ENCODE measurements at places on chromosomes 6 and 20.

- no peak for DNase-seq
Observed at GRCh38 chr6:56956491-56956890, 1.6 kb downstream of the BEND6 start.

GRCh38 chr20:40869218-40870147 is 159.1 kb upstream of the TOP1 start:
- DNase-seq, result no peak

GRCh38 chr6:149234051-149234962 is 83.2 kb upstream of the TAB2 start:
- peak; percentile 26 for DNase-seq

DNA sequence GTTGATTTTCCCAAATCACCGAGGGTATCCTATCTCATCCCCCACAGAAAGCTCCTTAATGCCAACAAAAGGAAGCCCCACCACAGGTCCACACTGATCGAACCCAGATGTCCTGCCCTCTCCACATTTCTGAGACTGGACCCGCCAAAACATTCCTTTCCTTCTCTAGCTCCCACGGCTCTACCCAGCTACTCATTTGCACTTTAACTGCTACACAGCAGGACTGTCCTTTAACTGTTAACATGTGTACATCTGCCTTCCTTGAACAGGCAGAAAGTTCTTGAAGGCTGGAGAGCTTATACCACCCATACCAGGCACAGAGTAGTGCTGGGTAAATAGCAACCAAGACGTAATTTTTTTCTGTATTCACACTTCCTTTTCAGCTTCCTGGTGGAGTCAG is 68.6 kb downstream of the TRMT6 start:
- DNase-seq, result no peak

DNA sequence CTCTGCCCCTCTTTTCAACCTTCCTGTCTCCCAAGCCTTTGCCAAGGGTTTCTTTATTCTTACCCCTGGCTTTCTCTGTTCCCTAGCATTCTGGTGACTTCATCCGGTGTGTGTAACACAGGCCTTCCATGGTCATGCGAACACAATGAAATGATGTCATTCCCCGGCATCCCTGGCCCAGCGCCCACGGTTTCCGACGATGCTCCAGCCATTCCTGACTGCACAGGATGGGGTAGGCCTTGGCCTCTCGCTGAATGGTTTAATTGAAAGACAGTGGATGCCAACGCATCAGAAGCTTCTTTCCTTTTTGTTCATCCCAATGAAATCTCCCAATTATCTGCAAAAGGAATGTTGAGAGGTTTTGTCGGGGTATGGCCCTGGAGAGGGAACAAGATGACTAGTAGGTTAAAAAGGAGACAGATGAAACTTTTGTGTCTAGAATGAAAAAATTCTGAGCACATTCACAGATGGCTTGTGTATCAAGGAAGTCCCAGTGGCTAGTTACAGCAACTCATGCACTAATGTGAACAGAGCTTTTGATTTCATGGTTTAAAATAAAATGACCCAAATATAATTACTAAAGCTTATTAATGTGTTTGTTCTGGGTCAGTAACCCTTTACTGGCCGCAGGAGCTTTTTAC is 655.0 kb downstream of the QKI start:
- no peak for DNase-seq

DNA sequence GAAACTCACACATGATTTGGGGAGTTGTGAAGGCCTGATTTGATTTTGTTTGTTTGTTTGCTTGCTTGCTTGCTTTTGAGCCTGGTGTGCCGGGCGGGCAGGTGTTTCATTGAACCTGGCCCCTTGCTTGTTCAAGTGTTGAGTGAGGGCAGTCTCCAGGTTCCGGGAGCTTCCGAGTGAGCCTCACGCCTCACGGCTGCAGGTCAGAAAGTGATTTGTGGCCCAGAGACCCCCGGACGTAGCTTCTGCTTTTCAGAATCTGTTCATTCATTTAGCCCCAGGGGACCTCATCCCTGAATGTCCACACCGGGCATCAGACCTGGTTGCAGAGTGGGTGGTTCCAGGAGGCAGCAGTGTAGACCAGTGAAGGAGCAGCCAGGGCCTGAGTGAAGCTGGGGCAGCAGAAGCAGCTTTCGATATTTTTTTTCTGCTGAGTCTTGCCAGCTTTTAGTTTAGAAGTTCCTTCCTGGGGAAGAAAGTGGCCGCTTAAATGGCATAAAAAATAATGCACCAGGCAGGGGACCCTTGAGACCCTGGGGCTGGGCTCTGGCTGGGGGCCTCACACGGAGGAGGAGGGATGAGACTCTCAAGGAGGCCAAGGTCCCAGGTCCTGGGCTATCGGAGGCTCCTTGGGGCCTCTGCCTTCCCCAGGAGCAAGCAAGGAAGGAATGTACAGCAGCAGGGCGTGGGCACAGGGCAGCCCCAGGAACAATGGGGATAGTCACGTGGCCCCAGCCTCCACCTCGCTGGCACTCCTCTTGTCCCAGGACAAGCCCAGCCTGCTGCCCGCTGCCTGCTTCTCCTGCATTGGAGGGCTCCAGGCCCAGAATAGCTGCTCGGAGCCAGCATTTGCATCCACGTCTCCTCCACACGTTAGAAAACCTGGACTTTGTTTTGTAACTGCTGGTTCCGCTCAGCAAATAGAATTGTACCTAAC is 89.2 kb upstream of the BHLHE23 start:
- DNase-seq, result no peak

DNA sequence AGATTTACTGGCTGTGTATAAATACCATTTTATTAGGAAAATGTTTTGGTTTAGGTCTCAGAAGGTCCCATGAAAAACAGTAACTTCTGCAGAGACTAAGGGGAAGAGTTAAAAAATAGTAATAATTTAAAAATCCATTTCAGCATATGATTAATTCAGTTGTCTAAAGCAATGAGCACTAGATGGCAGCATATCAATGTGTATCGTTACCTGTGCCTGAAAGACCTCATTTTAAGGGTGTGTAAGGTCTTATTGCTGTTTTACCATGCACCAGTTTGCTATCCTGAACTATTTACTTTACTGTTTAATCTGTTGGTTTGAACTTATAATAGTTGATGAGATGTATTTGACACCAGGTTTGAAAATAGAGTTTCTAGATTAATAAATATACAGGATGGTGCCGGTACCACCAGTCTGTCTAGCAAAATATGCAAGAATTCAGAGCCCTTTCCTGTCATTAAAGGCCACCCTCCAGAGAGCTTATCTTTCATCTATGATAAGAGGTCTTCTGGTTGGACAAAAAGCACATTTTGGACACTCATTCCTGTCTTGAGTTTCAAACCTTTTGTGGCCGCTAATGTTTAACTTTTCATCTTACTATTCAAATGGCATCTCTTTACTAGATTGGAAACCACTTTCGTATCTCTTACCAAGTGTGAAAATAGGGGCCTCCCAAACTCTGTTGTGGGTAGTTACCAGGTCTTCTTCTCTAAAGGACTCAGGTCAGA is 8.9 kb upstream of the AHI1 start:
- peak; percentile 33 for DNase-seq

DNA sequence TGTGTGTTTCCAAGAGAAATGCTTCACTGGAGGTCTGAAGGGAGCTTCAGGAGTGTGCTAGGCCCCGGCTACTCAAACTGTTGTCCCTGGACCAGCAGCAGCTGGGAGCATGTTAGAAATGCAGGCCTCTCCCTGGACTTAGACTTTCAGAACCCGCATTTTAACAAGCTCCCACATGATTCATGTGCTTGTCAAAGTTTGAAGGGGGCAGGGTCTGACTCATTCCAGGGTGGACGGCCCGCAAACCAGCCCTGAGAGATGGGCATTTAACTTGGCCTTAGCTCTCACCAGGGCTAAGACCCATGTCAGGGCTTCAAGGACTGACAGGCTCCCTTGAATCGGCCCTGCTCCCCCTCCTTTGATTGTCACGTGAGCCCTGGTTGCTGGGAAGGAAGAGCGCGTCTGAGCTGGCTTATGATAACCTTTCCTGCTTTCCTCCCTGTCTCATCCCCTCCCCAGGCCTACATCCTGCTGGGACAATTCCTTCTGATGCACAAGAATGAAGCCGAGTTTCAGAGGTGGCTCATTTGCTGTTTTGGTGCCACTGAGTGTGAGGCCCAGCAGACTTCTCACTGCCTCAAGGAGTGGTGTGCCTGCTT is 35.5 kb downstream of the BANF2 start:
- DNase-seq, result peak; percentile 45

GRCh38 chr6:73694711-73695411 is 1.1 kb upstream of the CD109 start:
- DNase-seq, result no peak

DNA sequence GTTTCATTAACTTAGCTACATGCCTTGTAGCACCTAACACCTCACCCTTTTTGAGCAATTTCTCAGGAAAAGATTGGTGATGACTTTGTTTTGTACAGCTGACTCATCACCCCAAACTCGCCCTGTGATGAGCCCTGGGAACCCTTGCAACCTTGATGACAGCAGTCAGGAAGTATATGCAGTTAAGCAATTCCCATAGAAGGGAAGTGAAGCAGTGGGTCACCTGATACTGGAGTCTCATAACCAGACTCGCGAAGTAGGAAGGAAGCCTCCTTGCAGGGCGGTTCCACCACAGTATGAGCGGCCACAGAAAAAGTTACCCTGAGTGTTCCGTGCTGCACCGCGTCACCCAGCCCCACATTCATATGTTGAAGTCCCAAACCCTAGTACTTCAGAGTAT is 82.0 kb upstream of the EDN1 start:
- peak; percentile 13 for DNase-seq

DNA sequence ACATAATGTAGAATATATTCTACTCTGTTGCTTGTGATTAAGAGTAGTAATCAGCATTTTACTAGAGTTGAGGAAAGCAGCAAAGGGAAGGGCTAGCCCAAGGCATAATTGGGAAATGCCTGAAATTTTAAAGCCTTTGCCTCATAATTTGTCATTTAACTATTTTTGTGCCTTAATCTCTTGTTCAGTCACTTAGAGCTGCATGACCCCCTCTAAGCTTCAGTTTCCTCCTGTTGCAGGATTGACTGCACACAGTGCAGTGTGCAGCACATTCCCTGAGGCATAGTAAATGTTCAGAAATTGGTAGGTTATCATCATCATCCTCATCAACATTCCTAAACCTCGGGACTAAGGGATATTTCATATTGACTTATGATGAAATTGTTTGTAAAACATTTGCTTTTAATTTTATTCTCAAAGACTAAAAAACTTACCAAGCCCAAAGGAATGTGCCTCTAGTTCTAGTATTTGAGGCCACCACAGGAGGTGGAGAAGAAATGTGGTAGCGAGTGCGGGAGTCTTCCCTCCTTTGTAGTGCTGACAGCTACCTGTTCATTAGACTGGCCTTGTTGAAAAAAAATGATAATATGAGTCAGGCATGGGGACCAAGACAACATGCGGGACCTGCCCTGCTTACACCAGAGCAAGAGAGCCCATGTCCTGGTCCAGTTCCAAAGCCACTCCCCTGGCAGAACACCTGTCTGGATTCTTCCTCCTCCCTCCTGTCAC is 14.8 kb upstream of the TENT5A start:
- DNase-seq, result no peak

GRCh38 chr20:21609981-21610380 is 95.5 kb upstream of the PAX1 start:
- DNase-seq, result no peak

DNA sequence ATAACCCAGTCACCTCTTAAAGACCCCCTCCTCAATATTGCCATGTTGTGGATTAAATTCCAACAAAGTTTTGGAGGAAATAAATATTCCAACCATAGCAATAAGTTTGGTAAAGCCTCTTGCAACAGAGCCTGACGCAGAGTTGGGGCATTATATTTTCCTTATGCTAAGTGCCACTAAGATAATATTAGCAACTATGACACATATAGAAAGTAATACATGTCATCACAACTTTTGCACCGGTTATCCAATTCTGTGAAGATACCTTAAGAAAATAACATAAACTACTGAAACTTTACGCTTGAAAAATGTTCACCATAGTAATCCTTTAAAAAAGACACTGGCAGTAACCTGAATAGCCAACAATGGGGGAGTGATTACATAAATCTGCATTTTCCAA is 52.2 kb upstream of the TRERF1 start:
- no peak for DNase-seq

DNA sequence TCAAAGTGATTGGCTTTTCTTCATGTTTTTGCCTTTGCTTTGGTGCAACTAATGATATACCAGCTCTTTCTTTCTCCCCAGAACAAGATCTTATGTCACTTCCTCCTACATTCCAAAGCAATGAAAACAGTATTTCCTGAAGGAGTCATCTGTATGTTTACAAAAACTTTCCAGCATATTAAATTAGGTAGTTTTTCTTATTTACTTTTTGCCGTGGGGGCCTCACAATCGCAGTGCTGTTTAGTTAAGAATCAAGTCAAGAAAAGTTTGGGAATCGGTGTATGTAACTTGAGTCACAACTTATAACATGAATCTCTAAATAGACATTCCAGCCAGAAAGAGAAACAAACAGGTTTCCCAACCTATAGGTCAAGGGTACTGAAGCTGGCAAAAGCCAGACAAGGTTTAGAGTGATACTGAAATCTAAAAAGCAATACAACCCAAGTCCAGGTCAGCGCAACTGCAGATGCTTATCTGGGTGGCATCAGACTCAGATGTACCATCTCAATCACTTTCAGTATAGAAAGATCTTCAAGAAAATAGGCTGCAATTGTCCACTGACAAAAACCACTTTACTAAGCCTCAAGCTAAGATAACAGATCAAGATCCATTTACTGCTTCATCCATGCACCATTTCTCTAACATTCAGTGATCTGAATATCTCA is 63.6 kb downstream of the IPCEF1 start:
- peak; percentile 52 for DNase-seq

DNA sequence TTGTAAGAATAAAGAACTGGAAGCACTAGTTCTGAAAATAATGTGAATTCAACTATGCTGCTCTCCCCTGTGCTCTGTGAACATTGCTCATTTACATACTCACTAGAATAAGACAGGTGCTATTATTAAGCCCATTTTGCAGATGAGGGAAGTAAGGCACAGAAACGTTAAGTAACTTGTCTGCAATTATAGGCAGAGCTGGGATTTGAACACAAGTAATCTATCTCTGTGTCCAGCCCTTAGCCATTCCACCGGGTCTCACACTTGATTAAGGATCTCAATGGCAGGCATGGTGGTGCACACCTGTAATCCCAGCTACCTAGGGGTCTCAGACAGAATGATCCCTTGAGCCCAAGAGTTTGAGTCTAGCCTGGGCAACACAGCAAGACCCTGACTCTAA is 357.7 kb downstream of the CD83 start:
- no peak for DNase-seq

DNA sequence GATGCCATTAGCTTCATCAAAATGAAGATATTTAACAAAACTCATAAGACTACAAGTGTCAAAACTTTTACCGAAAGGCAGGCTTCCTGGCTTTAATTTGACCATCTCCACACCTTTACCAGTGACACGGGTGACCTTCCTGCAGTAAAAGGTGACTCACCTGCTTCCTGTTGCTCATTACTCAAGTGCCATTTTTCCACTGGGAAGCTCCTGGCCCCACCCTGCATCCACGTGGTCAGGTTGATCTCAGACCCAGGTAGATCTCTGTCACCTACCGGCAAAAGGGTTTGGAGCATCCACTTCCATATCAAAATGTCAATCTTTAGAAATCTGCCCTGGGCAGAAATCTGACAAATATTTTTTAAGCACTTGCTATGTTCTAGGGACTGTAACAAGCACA is 31.9 kb upstream of the CDH4 start:
- DNase-seq, result no peak

GRCh38 chr20:51376111-51376510 is 166.4 kb downstream of the NFATC2 start:
- no peak for DNase-seq

GRCh38 chr6:115276881-115277565 is 783.7 kb downstream of the FRK start:
- no peak for DNase-seq

GRCh38 chr6:37631295-37631694 is 66.4 kb downstream of the MDGA1 start:
- no peak for DNase-seq

- no peak for DNase-seq
Observed at GRCh38 chr6:149833651-149834050, 30.5 kb downstream of the LRP11 start.
